ENCODE measurements at places on chromosomes 4 and X. TPM values are rescaled to one million over a fixed set of nuclear protein-coding genes. Genes with fewer than 3 reads are reported as not detected.

F8A2 gene
- not detected for polyA plus RNA-seq

INTU gene
- polyA plus RNA-seq = 2.6 TPM

TLR7 gene
- polyA plus RNA-seq = 0.52 TPM

GUCY1B1 gene
- polyA plus RNA-seq = 13.2 TPM

ABCG2 gene
- polyA plus RNA-seq = 1.5 TPM
